ENCODE measurements at places on chromosomes 13 and 19.

- no peak for DNase-seq
Observed at GRCh38 chr19:12939975-12940423, 1.6 kb downstream of the CALR start.

DNA sequence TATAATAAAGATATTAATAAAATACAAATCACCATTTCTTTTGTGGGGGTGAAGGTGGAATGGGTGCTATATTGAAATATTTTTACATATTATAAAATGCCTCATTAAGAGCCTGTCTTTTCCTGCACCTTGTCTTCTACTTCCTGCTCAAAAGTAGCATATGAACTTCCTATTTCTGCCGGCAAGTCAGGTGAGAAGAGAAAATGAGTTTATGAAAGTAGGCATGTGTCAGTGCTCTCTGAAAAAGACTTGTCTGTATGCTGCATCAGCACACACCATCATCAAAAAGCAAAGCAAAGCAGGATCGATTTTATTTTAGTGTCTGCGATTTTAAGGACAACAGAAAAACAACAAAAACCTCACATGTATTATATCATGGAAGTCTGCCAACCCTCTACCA, 114.2 kb downstream of the RAP2A start:
- DNase-seq: no peak

GRCh38 chr13:43441464-43441863, 345.3 kb downstream of the ENOX1 start:
- DNase-seq: no peak

- no peak for DNase-seq
Observed at GRCh38 chr13:52968074-52968700, 60.4 kb upstream of the OLFM4 start.

DNA sequence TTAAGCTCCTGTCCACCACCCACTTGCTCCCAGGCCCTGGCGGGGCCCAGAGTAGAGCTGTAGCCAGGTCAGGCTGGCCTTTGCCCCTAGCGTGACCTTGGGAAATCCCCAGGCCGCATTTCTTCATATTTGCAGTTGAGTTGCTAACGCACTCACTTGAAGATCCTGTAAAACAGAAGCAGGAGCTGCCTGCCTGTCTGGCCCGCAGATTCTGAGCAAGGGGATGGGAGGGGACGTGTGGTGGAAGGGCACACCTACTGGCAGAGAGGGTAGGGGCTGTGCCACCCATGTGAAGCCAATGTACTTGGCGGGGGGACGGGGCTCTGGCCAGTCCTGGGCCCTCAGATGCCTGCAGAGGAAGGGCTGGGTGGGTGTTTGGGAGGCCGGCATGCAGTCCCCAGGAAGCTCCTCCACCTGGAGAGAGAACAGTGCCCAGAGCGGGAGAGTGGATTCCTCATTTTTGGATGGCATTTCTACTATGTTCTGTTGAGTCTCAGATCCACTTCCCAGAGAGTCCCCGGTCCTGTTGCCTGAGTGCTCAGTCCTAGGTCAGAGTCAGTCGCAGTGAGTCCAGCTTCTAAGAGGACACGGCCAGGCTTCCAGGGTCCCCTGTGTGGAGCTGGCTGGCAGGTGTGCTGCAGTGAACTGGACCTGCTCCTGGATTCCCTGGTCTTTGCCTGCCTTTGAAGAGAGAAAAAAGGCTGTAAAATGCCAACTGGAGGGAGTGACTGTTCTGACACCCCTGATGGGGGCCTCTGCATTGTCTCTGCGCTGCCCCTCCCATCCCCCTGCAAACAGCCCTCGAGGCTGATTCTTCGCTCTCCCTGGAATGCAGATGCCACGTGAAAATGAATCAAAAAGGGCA, 62.9 kb downstream of the GGACT start:
- DNase-seq: no peak

Data from esophagus muscularis mucosa (tissue), 4 donors.